Cerebellar cortex (tissue), 1 donor: ENCODE measurements at places on chromosomes 5 and 9.

GRCh38 chr9:2233274-2233673 lies 218.1 kb downstream of the SMARCA2 start:
- DNase-seq = no peak

DNA sequence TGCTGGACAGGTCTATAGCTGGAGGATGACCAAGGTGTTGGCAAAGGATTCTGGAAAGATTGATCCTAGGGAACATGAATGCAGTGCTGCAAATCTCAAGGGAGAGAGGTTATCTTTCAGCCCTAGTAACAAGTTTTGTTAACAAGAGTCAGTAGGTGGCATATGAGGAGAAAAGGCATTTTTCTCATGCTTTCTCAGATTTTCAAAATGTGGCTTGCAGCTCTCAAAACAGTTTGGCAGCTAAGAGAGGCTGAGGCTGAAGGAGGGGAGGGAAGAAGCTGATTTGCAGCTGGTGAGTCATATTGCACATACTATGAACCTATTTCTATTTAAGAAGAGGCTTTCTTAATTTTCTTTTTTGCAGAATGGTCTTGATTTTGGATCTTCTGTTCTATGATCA lies 64.3 kb upstream of the PCA3 start:
- DNase-seq = peak; percentile 62

DNA sequence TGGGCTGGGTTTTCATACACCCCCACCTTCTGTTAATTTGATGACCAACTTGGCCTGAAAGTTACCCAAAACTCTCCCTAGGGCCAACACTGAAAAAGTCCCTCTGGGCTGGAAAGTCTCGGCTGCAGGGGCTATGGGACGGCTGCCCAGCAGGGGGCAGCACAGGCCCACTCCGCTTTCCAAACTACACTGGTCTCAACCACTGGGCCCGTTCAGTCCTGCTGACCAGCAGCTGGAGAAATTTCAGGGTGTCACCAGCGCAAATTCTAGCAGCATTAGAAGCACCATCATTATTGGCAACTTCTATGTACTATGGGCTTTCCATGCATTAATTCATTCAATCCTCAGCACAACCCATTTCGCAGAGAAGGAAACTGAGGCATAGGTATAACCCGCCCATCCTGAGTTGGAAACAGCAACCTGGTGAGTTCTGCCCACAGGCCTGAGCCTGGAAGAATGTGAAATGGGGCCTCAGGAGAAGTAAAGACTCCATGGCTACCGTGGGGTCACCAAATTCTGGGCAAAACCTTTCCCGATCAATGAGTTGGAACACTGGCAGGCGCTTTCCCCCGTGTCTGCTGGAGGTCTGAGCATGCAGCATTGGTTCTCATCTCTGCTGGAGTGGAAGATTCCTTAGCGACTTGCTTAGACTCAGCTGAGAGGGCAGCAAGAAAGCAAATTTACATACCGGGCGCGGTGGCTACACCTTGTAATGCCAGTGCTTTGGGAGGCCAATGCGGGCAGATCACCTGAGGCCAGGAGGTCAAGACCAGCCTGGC lies 9.7 kb downstream of the ORM2 start:
- DNase-seq = peak; percentile 29

- no peak for DNase-seq
These were observed 64.4 kb downstream of the PLCXD3 start for GRCh38 chr5:41445937-41446563.

DNA sequence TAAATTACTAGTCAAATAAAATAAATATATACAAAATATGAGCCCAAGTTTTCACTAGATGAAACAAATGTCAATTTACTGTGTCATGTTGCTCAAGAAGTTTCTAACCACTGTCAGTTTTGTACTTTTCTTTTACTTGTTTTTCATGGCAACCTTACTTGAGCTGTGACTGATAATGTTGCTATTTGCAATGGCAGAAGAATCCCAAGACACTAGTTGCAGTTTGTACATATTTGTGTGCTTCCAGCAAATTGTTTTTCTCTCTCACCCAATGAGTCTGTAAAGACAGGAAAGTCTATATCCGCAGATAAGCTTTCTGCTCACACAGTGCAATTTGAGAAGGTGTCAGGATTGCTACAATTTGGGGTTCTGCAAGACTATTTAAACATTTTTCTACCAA lies 338.6 kb upstream of the PCSK5 start:
- no peak for DNase-seq

DNA sequence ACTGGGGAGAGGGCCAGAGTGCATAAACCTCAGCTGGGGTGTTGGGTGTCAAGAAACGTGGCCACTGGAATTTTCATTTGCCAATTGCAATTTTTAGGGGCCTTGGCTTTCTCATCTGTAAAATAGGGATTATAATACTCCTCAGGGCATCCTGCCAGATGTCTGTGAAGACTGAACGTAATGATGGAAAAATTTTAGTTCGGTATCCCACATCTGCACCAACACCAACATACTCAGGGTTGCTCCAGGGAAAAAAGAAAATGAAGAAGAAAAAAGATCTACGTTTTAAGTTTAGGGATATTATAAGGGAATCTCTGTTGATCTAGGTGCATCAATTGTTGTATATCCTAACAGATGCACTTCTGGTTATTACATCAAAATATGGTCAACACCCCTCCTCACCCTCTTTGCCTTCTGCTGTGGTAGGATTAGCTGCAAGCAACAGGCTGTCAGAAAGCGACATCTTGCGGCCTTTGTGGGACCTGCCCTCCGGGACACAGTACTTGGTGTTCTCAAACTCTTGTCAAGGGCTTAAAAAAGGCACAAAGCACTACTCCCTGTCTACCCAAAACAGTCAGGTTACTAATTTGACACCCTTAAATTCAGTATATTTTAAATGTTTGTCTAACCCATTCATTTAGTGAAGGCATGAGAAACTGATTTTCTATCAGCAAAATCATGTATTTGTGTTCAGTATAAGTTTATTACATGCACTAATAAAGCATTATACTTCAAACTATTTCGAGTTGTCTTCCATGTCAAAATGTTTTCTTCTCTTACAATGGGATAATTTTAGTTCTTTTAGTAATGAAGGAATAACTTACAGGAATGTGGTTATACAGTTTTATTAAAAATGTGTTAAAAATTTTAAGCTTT lies 8.3 kb upstream of the TBC1D2 start:
- peak; percentile 86 for DNase-seq

DNA sequence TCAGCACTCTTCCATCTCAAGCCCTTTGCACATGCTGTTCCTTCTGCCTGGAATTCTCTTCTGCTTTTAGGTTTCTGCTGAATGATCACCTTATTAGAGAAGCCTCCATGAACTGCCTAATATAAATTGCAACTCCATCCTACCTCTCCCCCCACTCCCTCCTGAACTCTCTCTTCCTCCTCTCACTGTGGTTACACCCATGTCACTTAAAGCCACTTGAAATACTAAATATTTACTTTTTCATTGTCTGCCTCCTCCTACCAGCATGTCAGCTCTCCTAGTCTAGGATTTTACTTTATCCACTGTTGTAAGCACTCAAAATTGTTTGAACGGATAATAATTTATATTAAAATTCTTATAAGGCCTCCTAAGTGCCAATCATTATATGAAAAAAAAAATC lies 43.8 kb downstream of the ACTL7B start:
- DNase-seq = no peak

DNA sequence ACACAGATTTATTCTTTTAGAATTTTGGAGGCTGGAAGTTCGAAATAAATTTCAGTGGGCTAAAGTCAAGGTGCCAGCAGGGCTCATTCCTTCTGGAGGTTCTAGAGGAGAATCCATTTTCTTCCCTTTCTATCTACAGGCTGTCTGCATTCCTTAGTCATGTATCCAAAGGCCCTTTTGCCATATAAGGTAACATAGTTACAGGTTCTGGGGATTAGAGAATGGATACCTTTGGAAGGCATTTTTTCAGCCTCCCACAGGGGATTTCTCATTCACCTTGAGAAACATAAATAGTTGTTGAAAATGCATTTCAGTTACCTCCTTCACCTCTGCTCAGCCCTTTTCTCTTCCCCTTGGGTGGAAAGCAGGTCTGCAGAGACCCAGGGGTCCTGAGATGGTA lies 280.0 kb upstream of the MAP3K1 start:
- no peak for DNase-seq

GRCh38 chr5:52502460-52502999 lies 285.2 kb upstream of the ITGA1 start:
- no peak for DNase-seq

DNA sequence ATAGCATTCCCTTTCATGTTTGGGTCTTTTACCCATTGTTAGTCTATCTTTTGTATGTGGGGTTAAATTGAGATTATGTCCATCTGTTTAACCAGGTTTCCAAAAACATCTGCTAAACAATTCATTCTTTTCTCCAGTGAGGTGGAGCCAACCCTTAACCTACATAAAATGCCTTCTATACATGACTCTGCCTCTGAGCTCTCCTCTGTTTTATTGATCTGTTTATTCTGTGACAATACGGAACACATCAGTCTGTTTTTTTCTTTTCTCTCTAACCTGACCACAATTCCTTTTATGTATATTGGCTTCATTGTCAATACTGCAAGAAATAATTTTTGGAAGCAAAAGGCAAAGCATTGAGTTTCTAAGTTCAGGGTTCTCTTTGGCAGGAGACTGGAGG lies 9.9 kb upstream of the ARL15 start:
- no peak for DNase-seq

DNA sequence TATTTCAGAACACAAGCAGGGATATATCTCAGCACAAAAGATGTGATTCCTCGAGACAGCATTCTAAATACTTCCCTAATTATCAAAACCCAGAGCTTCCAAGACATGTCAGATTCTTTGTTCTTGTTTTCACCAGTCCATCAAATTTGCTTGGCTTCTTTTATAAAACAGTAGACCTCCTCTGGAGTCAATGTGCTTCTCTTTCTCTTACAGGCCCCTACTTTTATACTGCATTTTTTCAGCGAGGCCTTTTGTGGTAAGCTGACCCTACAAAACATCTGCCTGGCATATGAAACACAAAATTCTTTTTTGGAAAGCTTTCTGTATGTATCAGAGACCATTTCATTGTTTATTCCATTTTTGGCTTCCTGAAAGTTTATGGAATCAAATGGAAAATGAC lies 81.8 kb downstream of the ARSB start:
- no peak for DNase-seq

- peak; percentile 55 for DNase-seq
These were observed 2.0 kb downstream of the RASGEF1C start for GRCh38 chr5:180206993-180207392.

DNA sequence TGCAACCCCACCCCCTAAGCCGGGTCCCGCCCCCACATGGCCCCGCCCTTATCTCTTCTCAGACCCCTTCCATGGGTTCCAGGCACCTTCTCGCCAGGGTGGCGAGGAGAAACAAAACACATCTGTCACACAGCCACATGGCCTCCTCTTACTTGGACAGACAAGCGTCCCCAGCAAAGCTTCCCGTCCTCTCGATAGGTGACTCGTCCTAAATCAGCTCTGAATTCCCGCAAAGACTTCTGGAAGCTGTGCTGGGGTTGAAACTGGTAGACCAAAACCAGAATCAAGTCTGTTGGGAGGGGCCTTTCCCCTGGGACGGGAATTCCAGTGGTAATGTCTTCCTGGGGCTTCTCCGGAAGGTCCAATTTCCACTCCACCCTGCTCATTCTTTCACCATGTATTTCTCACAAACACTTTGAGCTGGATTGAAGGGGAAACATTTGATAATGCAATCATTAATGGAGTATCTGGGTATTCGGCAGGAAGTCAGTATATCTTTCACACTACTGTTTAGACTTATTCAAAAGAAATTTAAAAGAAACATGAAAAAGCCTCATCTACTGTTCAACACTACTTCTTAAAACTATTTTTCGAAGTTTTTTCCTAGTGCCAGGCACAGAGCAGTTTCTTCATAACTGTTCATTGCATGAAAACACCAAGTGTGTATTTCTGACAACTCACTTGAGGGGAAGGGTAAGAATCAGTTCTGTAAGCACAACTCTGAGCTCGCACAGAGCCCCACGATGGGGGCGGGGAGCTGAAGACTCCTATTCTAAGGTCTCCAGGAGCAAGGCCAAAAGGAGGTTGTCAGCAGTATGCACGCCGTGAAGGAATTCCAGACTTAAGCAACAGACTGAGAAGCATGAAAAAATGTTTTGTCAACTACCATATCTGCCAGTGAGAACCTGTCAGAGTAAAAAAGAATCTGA lies 644 bp upstream of the CTNNAL1 start:
- DNase-seq = peak; percentile 85

DNA sequence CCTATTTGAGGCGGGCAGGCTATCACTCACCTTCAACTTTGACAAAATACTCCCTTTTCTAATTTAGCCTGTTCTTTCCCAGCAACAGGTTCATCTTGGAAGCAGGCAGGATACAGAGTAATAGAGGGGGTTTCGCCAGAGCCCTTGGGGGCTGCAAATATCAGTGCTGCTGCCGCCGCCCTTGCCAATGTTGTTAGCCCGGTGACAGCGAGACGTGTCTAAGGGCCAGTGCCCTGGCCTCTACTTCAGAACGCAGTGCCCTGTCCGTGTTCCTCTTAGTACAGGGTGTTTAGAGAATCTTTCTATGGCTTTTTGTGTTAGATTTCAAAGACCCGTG lies 703 bp downstream of the FAM120AOS start:
- DNase-seq = peak; percentile 46

- no peak for DNase-seq
These were observed 88.9 kb downstream of the NDUFS4 start for GRCh38 chr5:53649352-53649751.

DNA sequence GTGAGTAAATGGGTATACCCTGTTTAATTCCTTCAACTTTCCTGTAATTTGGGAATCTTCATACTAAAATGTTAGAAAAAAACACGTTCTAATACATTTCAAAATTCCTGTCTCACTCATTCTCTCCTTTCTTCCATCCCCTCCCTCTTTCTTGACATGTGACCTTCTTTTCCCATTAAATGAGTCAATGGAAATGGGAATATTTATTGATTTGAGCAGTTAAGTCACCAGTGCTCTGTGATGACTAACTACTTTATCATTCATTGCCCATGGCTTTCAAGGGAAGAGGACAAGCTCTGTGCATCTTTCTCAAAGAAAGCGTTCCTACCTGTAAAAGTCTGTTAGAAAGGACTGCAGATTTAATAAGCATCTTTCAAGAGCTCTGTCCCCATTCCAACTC lies 144.4 kb upstream of the MAP3K1 start:
- no peak for DNase-seq

- DNase-seq = no peak
These were observed 8.6 kb downstream of the PDGFRB start for GRCh38 chr5:150146862-150147601.

DNA sequence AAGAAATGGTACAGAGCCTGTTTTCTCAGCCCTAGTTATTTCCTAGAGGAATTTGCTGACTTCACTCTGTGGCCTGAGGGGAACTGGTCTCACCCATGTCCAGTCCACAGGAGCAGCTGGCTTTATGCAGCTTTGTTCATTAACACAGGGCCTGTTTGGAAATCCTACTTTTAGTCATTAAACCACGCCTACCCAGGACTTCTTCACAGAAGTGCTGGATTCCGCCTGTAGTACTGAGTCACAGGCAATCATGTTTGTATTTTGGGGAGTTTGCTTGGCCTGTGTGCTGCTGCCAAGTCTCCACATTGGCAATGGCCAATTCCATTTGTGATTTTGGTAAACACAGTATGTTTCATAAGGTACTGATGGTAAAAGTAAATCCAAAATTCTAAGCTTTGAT lies 52.8 kb downstream of the CTNND2 start:
- peak; percentile 43 for DNase-seq
